GM12878 (cell line): ENCODE measurements at places on chromosomes 12 and 14. TPM values are rescaled to one million over a fixed set of nuclear protein-coding genes. Genes with fewer than 3 reads are reported as not detected.

ZNF605 gene
- 1.5 and 2.9 TPM in 2 replicates for polyA plus RNA-seq

CFAP251 gene
- 0.14 and 0.57 TPM in 2 replicates for polyA plus RNA-seq

CCDC175 gene
- polyA plus RNA-seq, result not detected in 2 replicates

LRIG3 gene
- polyA plus RNA-seq, result 4.7 and 5.2 TPM in 2 replicates

BICDL1 gene
- polyA plus RNA-seq, result 0.82 and 1.1 TPM in 2 replicates

TTC8 gene
- polyA plus RNA-seq, result 2.1 and 3.9 TPM in 2 replicates

FAM90A1 gene
- polyA plus RNA-seq, result 0.46 and 0.70 TPM in 2 replicates

BMAL2 gene
- 12.5 and 17.6 TPM in 2 replicates for polyA plus RNA-seq

PMEL gene
- polyA plus RNA-seq, result 1.5 and 2.1 TPM in 2 replicates

ULK1 gene
- polyA plus RNA-seq, result 0.87 and 1.2 TPM in 2 replicates

LRTM2 gene
- not detected in 2 replicates for polyA plus RNA-seq

PTCSC3 gene
- not detected in 2 replicates for polyA plus RNA-seq

LRRC43 gene
- polyA plus RNA-seq, result not detected in 2 replicates

CAPZA3 gene
- polyA plus RNA-seq, result not detected in 2 replicates

AQP2 gene
- polyA plus RNA-seq, result not detected in 2 replicates
